ENCODE measurements at places on chromosomes 6 and 20.

GRCh38 chr20:11682285-11682684 lies 235.4 kb upstream of the BTBD3 start:
- no peak for DNase-seq

- no peak for DNase-seq
Observed at GRCh38 chr6:14442242-14442641, 324.7 kb downstream of the CD83 start.

- DNase-seq, result no peak
Observed at GRCh38 chr6:127178746-127179145, 60.3 kb downstream of the RSPO3 start.

GRCh38 chr20:7038029-7038428 lies 270.5 kb downstream of the BMP2 start:
- DNase-seq, result no peak

DNA sequence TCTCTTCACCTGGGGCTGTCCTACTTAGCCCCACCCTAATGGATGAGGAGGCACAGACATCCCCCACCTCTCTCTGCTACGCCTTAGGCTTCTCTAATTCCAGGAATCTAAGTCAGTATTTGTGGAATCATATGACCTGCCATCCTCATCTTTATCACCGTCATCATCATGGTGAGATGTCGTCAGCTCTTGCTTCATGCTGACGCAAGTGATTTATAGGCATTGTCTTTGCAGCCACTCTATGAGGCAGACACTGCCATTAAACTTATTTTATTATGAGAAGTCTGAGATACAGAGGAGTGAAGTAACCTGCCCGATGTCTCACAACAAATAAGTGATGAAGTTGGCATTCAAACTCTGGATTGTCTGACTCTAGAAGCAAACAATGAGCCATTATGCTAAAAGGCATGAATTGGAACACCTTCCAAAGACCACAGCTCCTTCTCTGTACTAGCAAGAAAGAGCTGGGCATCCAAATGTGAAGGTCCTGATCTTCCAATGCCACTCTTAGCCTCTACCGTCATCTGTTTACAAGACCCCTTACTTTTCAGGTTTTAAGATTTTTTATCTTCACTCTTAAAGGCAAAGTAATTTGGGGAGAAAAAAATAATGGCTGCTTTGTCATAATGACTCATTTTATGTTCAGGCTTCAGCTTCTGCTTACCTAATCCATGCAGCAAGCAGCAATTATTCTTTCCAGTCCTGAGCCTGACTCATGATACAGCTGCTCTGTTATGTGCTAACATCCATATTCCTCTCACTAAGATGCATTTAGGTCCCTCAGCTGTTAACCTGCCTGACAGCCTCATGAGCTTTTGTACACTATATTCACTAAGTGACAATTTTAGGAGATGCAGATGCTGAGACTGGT lies 113.7 kb upstream of the BCLAF1 start:
- DNase-seq, result peak; percentile 76

GRCh38 chr6:164721460-164721859 lies 587.9 kb downstream of the C6orf118 start:
- no peak for DNase-seq

- DNase-seq, result no peak
Observed at GRCh38 chr6:159298840-159299239, 129.6 kb downstream of the FNDC1 start.

- DNase-seq, result no peak
Observed at GRCh38 chr20:62195075-62195405, 12.2 kb downstream of the MTG2 start.

DNA sequence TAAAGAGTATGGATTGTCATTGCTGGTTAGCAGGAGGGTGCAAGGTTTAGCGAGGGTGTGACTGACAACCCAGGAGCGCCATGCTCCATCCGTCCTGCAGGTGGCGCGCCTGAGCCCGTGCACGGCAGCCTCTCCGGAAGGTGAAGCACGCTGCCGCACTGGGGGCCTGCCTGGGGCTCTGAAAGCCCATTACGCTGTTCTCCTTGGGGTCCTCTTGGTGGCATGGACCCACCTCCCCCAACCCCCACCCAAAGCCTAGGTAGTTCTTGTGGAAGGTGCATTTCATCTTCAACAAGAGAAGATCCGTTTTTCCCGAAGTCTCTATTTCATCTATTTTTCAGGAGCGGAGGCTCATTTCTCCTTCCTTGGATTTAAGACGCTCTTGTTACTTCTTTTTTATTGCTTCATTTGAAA lies 197.4 kb upstream of the KCNG1 start:
- DNase-seq, result no peak
